ENCODE measurements at places on chromosomes 11 and 22.

- DNase-seq, result no peak
Measured at GRCh38 chr11:117572129-117572528, 224.9 kb downstream of the DSCAML1 start.

DNA sequence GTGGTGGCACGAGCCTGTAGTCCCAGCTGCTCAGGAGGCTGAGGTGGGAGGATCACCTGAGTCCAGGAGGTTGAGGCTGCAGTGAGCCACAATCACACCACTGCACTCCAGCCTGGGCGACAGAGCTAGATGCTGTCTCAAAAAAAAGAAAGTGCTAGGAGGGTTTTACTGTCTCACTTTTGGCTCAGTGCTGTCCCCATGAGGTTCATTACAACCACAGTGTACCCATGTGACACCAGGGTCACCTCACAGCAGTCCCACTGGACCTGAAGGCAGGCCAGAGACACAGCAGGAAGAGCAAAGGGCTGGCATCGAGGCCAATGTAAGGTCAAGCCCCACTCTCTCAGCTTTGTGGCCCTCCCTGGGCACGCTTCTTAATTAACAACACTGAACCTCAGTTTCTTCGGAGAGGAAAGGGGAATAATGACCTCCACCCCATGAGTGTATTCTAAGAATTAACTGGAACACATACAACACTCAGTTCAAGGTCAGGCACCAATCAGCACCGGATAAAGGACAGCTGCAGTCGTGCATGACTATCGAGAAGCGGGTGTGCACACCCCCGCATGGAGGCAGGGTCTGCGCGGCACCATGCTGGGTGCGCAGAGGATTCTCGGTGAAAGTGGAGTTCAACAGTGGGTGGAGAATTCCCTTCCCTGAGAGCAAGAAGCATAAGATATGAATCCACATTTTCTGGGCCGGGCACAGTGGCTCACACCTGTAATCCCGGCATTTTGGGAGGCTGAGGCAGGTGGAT, 30.9 kb upstream of the BAIAP2L2 start:
- no peak for DNase-seq

DNA sequence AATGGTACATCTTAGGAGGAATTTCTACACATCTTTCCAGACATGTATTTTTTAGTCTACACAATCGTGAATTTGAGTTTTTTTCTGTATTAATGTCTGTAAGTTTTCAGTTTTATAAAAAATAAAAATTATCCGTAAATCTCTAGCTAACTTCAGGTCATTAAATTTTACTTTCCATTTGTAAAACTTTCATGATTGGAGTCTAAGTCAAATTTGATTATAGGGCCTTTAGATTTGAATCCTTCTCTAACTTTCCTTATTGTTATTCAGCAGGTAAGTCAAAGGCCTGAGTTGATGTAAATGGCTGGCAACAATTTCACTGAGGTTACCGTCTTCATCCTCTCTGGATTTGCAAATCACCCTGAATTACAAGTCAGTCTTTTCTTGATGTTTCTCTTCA, at the start of gene OR8I2:
Gene OR8I2, plus strand, starts transcription at position 301 of the 400 bp plus-strand sequence. Its CDS starts 0 bp downstream, at position 301.
- no peak for DNase-seq

DNA sequence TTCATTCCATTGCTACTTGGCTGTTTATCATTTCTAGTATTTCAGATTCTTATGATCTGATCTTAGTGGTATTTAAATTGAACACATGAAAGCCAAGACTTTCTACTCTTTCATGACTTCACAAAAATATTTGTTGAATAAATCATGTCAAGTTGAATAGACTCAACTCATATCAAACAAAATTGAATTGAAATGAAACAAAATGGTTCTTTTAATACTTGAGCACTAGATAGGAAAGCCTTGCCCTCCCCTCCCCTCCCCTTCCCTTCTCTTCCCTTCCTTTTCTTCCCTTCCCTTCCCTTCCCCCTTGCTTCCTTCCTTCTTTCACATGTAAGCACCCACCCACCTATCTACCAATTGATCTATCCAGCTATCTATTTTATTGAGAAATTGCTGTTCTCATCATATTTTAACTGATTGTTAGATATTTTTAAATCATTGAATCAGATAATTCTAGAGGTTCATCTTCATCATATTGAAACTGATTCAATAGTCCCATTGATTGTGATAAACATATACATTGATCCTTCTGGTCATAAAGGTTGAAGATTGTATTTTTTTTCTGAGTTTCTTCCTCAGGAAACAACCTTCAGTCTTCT, 2015.9 kb downstream of the LRRC4C start:
- DNase-seq, result no peak

- peak; percentile 71 for DNase-seq
Measured at GRCh38 chr22:32745251-32745995, 56.1 kb upstream of the TIMP3 start.

GRCh38 chr22:41458161-41458728, 10.2 kb downstream of the PHF5A start:
- no peak for DNase-seq

GRCh38 chr11:71537537-71537936, 288 bp upstream of the KRTAP5-8 start:
- no peak for DNase-seq

- no peak for DNase-seq
Measured at GRCh38 chr22:32623943-32624342, 149.3 kb downstream of the FBXO7 start.

GRCh38 chr11:48037709-48038468, 57.5 kb downstream of the PTPRJ start:
- no peak for DNase-seq

GRCh38 chr11:107563702-107564101, 1.8 kb downstream of the ALKBH8 start:
- peak; percentile 40 for DNase-seq

GRCh38 chr22:45166932-45167331, 3.2 kb downstream of the NUP50 start:
- DNase-seq, result no peak

GRCh38 chr11:120785576-120785975, 238.3 kb upstream of the TBCEL start:
- DNase-seq, result no peak

- no peak for DNase-seq
Measured at GRCh38 chr11:134587345-134587744, 175.3 kb upstream of the B3GAT1 start.

DNA sequence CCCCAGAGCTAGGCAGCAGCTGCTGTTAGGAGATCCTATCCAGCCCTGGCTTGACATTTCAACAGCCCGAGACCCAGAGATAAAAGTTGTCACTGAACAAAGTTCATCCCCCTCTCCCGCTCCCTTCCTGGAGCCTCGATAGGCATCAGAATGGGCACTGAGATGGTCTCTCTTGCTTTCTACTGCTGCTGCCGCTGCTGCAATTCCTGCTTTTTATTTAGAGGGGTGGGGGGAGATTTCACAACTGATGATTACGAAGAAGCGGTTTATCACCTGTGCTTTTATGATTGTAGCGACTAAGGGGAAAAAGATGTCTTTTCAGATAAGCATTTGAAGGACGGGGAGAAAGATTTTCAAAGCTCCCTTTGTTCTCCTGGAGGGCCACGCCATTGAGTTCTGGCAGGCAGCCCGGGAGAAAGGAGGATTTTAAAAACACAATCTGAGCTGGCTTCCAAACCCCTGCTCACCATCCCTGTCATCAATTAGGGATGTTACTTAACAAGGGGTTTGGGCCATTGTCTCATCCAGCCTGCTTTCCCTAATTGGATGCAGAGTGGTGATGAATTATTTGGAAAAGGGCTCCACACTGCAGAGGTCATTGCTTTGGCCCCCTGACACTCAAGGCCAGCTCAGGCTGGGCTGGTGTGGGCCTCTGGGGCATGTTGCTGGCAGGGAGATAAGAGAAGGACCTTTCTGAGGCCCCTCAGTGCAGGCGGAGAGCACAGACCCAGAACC, 344.7 kb downstream of the BUD13 start:
- DNase-seq, result peak; percentile 32

DNA sequence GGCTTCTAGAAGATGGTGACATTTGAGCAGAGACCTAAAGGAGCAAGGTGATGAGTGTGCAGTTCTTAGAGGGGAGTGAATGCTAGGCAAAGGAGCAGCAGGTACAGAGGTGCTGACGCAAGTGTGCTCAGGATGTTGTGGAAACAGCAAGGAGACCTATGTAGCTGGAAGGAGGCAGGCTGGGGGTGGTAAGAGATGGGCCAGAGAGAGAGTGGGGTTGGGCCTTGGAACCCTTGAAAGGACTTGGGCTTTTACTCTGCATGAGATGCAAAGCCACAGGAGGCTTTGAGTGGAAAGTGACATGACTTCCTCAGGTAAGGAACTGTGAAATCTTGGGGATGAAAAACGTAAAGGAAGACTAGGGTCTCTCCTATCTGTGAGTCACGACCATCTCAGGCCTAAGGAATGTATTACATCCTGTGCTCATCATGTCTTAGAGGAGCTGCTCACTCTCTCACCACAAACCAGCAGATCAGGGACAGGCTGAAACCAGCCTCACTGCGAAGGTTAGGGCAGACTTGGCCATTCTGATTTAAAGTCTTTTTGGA, 65.4 kb downstream of the MICAL2 start:
- DNase-seq, result no peak

DNA sequence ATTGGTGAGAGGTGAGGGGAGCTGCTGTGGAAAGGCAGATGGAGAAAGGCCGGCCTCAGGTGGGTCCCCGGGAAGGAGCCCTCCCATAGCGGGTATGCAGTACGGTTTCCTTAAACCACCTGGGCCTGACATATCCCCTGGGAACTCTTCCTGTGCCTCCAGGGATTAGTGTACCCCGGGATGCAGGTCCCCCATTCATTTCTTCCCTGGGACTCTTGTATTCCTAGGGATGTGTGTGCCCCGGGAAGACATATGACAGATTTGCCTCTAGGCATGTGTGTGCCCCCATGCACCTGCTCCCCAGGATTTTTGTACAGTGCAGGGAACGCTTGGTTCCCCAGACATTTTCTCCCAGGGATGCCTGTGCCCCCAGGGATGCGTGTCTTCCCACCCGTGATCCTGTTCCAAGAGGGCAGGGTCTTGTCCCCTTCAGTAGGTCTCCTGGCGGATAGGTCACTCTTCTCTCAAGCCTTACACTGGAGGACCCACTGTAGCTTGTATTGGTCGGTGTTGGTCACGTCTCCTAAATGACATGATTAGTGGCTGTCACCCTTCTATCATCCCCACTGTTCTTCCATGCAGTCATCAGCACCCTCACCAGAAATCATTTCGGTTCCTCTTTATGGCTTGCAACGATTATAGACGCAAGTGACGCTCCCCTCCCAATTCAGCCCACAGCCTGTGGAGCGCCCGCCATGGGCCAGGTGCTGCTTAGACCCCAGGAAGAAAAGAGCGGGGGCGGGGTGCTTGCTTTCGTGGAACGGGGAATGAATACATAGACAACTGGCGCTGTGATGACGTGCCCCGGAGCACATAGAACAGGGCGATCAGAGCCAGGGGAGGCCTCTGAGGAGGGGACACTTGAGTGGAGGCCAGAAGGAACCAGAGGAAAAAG, 1.3 kb downstream of the PARVB start:
- no peak for DNase-seq

DNA sequence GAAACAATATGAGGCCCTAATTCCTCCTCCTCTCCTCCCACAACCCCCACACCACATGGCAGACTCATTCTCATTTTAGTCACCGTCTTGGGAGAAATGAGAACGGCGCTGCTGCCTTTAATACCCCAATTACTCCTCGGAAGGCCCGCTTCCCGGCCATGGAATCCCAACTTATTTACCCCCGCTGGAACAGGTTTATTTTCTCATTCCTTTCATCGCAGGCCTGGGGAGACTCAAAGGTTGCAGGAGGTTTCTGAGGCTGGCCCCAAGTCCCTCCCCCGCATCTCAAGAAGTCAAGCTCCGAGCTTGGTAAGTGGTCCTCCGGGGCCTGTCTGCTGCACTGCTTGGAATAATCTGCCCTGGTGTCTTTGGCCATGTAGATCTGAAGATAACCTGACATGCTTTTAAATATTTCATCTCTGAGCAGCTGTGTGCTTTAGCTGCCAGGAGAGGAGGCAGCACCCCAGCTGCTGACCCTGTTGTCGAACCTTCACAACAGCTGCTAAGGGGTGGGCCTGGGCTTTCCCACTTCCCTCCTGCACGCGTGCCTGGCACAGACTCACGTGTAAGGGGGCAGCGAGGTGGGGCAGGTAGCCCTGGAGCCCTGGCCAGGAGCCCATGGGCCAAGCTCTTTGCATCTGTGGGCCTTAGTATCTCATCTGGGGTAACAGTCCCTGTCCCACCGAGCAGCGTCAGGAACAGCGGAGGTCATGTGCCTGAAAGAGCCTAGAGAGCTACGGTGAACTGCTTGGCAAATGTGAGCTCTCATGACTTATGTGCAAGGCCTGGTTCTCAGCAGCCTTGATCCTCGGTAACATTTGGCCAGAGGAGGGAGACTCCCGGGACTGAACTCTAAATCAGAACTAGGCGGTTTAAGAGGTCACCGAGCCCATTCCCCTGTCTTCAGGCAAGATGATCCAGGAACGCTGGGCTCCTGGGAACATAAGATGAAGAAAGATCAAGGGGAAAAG, 164.6 kb downstream of the ST3GAL4 start:
- no peak for DNase-seq
